ENCODE measurements at places on chromosomes 12 and 14.

DNA sequence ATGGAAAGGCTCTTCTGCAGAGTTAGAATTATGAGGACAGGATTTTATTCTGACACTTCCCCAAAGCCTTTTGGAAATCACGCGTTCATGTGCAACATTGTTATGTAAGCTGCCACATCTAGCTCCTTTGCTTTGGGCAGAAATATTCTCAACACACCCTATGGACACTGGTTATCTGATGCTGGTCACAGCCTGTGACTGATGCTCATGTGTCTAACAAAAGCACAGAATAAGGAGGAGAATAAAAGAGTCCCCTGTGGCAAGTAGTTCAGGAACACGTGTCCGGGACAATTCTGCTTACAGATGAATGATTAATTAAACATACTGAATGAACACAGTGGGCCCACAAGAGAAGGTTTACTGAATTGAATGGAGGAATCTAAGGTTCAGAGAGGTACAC, 22.1 kb downstream of the FOXN3 start:
- DNase-seq = no peak

DNA sequence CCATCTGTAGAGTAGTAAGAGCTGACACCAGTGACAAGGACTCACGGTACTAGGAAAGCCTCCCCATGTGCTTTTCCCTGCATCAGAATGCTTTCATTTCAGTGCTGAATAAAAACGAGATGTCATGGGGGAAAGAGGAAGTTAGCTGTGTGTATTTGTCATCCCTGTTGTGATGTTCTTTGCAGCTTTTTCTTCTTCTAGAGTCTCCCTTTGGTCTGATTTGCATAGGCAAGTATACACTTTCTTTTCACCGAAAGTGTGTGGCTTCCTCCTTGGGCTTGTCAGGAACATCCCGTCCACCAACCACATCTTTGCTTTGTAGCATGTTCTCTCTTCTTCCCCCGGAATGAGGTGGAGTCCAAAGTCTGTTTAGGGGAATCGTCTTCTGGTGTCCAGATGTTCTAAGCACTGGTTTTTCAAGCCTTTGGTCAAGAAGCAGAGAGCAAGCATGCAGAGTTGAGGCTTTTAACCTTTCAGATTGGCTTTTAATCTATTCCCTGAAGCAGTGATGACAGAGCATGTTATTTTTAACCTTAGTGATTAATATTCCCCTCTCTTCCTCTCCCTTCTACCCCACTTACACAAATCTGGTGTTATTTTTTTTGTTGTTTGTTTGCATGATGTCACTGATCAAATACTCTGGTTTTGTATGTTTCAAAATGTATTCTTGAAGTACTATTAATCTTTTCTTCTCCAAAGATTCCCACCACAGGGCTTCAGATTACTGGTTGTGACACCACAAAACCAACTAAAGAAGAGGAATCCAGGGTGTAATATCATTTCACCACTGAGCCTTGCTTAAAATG, 163.4 kb downstream of the SAMD4A start:
- no peak for DNase-seq

GRCh38 chr12:15033029-15033428, 60.2 kb downstream of the PDE6H start:
- DNase-seq = no peak

GRCh38 chr14:61585598-61586543, 109.4 kb upstream of the HIF1A start:
- DNase-seq = no peak

GRCh38 chr14:82667006-82667405, 1133.4 kb upstream of the SEL1L start:
- DNase-seq = no peak

DNA sequence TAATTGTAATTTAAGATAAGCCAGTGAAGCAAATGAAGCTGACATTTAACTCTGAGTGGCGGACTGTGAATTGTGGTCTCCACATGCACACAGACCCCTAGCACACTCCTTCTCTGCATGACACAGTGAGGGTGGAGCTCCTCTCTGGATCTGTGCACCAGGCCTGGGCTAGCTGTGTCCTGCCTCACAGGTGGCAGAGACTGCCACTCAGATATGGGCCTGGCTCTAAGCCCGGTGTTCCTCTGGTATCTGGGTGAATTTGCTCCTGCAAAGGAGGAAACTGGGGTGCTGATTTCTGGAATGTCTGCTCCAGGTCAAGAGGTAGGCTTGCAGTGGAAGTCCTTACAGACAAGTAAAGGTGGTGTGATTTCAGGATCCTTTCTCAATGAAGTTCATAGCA, 282.4 kb downstream of the FOXN3 start:
- DNase-seq = no peak

DNA sequence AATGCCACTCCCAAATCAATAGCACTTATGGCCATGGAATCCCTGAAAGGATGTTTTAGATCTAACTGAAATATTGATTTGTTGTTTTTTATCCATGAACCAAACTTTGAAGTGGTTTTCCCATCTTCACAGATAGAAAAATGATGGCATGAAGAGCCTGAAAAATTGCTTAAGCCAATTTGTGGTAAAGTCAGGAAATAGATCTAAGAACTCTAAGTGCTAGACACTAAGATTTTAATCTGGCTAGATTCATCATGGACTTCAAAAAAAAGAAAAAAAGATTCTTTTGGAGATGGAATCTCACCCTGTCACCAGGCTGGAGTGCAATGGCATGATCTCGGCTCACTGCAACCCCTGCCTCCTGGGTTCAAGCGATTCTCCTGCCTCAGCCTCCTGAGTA, 45.0 kb upstream of the STRN3 start:
- DNase-seq = no peak

- no peak for DNase-seq
These were observed 13.0 kb upstream of the MFAP5 start for GRCh38 chr12:8675591-8676036.

DNA sequence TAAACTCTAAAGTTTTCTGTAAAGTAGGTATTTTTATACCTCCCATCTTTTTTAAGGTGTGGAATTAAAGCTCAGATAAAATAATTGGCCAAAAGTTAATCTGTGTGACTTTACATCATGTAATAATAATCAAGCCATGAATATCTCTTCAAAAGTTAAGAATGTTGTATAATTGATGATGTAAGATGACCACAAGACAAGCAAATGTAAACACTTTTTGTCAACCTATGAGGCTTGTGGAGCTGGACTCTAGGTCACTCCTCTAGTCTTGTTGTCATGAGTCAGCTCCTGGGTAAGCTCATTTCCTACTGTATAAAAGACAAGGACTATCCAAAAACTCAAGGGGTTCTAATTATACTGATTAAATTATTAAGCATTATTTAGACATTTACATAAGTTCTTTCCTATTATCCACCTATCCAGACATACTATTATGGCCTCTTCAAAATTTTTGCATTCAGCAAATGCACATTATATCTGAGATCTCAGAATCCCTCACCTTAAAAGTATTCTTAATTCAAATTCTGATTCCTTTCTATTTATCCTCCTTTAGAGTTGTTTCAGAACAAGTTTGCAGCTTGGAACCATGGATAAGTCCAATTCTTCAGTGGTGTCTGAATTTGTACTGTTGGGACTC, at the start of gene OR4K5:
OR4K5 (plus strand) TSS at position 587 of the 637 bp plus-strand sequence; CDS start at position 587, 0 bp downstream.
- no peak for DNase-seq

GRCh38 chr12:106106061-106106566, 32.6 kb downstream of the NUAK1 start:
- no peak for DNase-seq

DNA sequence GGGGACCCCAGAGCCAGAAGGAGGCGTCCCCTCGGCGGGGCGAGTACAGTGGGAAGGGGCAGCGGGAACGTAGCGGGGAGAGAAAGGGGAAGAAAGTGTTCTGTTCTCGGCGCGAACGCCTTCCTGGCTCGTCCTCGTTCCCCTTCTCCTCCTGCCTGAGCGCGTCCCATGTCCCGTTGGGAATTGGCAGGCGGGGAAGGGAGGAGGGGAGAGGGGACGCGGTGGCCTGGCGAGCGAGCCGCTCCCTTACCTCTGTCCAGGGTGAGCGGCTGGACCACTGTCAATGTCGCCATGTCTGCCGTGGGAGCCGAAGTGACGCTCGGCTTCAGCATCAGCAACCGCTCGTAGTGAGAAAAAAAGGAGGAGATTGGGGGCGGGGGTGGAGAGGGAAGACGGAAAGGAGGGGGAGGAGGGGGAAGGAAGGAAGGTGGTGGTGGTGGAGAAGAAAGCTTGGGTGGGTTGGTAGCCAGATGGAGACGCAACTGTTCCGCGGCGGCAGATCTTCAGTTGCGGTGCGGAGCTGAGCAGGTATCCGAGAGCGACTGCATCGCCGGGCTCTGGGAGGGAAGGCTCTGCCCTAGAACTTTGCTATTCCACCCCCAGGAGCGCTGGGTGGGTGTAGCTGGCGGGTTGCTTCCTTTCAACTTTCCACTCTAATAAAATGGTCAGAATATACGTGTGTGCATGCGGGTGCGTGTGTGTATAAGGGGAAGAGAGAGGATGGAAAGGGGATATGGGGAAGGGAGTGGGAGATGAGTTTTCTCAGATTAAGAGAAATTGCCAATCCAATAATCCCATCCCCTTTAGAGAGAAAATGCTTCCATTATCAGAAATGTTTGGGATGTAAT, at the start of gene LIN7A:
LIN7A (minus strand) TSS at position 544 of the 848 bp plus-strand sequence; CDS start at position 332, 212 bp downstream.
- no peak for DNase-seq

DNA sequence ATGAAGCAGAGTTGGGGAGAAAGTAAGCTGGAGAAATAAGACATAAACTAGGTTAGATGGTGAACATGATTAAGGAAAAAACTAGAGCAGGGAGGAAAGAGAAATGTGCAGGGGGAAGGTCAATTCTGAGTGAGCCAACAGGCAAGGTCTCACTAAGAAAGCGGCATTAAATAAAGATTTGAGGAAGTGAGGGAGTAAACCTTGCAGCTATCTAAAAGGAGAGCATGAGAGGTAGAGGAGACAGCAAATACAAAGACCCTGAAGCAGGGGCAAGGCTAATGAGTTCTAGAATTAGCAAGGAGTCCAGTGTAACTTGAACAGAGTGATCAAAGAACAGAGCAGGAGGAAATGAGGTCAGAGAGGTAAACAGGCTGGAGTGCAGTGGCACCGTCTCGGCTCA, 4.4 kb upstream of the SOCS2 start:
- no peak for DNase-seq

- peak; percentile 10 for DNase-seq
These were observed 244.0 kb upstream of the SFSWAP start for GRCh38 chr12:131466932-131467331.

GRCh38 chr12:109359131-109359690, 11.5 kb downstream of the MYO1H start:
- no peak for DNase-seq

GRCh38 chr14:69234106-69234505, 25.9 kb upstream of the GALNT16 start:
- DNase-seq = no peak

DNA sequence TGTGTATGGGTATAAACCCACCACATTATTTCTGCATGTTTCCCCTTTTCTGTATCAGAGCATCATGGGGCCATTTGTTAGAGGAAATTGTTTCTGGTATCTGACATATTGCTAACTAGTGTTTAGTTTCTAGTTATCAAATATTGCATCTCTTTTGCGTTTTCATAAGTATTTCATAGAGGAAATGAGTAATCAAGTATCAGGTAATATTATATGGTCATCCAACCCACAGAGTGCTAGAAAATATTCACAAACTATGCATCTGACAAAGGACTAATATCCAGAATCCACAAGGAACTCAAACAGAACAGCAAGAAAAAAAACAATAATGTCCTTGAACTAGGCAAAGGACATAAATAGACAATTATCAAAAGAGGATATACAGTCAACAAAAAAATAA, 258.9 kb upstream of the LRIG3 start:
- no peak for DNase-seq

GRCh38 chr12:116065606-116066005, 211.9 kb downstream of the MED13L start:
- DNase-seq = no peak

- DNase-seq = no peak
These were observed 509.1 kb downstream of the VRK1 start for GRCh38 chr14:97306133-97306759.

DNA sequence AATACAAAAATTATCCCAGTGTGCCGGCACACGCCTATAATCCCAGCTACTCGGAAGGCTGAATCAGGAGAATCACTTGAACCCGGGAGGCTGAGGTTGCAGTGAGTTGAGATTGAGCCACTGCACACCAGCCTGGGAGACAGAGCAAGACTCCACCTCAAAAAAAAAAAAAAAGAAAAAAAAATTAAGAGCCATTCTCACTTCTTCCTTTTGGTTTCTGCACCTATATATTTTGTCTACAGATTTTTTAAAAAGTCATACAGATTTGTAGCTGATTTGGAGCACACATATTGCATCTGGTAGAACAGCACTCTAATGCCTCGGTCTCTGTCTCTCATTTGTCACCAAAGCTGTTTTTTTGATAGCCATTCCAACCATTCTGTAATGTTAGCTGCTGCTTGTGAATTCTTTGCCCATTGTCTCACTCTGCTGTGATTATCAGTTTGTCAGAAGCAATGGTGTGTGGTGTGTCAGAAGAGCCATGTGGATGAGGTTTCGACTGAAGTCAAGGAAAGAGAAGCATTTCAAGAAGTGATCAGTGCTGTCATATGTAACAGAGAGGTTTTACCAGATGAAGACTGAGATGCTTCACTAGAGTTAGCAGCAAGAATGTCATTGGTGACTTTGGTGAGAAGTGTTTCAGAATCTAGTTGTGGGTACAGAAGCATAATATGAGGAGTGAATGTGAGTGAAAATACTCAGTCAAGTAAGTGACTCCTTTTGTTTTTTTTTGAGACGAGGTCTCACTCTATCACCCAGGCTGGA, 8.7 kb upstream of the KTN1 start:
- no peak for DNase-seq

DNA sequence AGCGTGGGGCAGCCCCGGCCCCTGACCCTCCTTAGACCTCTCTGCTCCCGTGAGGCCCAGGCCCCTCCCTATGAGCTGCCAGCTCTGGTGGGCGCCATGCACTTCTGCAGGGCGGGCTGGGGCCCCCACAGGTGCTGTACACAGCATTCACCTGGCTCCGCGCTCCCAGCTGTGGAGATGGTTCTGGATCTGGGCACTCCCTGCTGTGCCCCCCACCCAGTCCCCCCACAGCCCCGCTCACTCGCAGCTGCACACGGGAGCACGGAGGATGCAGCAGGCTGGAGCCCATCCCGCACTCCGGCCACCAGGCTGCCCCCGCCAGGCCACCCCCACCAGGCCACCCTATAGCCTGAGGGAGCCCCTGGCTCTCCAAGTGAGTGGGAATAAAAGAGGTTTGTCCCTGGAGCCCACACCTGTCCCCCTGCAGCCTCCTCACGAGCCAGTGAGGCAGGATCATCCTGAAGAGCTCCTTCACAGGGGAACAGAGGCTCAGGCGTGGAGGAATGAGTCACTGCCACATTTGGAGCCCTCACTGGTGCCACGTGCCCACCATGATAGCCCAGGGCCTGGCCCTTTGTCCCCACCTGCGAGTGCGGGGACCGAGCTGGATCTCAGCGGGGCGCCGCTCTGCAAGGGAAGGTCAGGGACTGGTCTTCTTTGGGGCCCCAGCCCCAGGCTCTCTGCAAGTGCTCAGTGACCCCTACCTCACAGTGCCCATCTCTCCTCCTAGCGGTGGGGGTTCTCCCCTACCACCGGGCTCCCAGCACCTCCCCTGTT, 1.9 kb downstream of the ADSS1 start:
- no peak for DNase-seq

GRCh38 chr14:77000340-77001270, 27.9 kb downstream of the IRF2BPL start:
- DNase-seq = no peak

GRCh38 chr14:20712904-20713303, 24.3 kb downstream of the ANG start:
- DNase-seq = no peak
